ENCODE measurements at places on chromosomes 7 and 10.
A peak's percentile ranks its signal among the peaks of the same experiment; 100 is the strongest.

DNA sequence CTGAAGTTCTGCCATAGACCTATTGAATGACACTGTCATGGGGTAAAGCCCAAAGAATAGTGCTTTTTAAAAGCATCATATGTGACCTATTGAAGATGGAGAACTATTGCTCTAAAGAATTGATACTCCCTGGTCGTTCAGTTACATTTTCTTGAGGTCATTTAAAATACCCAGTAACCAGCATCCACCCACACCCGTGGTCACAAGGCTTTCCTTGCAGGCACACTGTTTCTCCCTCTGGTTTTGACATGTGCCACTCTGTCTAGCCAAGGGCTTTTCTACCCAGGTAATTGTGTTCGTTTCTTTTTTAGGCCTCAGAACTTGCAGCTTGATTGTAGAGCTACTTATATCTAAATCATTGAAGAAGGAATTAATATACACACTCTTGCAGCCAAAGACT lies 68.3 kb upstream of the LYZL2 start:
- no peak for DNase-seq

DNA sequence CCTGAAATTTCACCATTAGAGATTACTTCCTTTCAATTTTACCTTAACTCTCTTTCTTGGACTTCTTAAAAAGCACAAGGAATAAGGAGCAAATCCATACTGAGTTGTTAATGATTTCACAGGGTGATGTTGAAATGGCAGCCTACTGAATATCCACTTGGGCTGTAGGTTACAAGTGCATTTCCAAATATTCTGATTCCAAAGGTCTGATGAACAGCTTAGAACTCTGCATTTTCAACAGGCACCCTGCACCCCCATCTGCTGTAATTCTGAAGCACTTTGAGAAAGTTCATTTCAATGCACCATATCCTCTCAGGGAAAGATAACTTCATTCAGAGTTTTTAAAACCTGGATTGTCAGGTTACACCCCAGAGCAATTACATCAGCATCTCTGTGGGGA lies 368.4 kb downstream of the KCNMA1 start:
- DNase-seq: no peak

GRCh38 chr10:76666891-76667290 lies 970.7 kb downstream of the KCNMA1 start:
- DNase-seq: no peak

GRCh38 chr10:59358576-59358975 lies 3.8 kb downstream of the FAM13C start:
- DNase-seq: no peak

DNA sequence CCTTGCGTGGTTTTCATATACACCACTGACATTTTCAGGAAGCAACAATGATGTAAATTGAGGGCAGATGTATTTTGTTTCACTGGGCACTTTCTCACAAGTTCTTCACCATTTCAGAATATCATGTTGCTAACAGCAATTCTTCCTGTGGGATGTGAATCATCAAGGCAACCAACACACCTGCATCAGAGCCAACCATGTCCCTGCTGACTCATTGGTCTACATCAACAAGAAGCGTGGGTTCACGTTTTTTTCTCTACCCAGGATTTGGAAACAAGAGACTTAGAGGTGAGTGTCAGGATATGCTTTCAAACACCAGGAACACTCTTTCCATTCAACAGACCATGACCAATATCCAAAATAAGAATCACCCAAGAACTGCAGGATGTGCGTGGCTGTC lies 203.9 kb downstream of the TEX36 start:
- DNase-seq: no peak

- no peak for DNase-seq
These were observed 8.8 kb downstream of the BAG3 start for GRCh38 chr10:119659951-119660350.

DNA sequence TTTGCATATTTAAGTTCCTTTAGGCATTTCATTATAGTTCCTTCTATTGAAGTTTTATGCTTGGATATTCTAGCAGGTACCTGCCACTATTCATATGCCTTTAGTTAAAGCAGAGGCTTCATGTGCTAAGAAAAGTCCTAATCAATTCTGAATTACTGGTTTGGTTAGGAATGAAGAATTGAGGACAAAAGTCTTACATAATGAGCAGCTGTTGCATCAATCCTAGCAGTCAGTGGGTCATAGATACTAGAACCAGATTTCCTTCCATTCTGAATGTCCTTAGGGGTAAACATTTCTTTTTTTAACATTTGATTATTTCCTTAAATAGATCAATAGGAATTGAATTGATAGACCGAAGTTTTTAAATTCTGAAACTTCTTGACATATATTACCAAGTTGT lies 59.2 kb downstream of the CDK13 start:
- no peak for DNase-seq

GRCh38 chr7:80583901-80584300 lies 54.5 kb upstream of the CD36 start:
- DNase-seq: no peak

DNA sequence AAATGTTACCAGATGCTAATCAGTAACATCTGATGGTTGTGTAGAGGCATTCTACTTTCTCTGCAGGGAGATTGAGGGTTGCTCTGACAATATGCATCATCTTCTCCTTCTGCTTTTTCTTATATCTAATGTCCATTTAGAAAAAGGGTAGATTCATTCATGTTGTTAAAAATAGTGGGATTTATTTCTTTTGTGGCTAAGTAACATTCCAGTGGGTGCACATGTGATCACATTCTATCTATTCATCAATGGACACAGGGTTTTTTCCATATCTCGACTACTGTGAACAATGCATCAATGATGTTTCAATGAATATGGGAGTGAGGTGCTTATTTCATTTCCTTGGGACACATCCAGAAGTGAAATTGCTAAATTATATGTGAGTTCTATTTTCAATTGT lies 103.9 kb downstream of the CRPPA start:
- DNase-seq: no peak

GRCh38 chr7:84043661-84044191 lies 150.9 kb downstream of the SEMA3A start:
- DNase-seq: no peak

GRCh38 chr10:66941491-66941890 lies 15.7 kb downstream of the LRRTM3 start:
- no peak for DNase-seq

DNA sequence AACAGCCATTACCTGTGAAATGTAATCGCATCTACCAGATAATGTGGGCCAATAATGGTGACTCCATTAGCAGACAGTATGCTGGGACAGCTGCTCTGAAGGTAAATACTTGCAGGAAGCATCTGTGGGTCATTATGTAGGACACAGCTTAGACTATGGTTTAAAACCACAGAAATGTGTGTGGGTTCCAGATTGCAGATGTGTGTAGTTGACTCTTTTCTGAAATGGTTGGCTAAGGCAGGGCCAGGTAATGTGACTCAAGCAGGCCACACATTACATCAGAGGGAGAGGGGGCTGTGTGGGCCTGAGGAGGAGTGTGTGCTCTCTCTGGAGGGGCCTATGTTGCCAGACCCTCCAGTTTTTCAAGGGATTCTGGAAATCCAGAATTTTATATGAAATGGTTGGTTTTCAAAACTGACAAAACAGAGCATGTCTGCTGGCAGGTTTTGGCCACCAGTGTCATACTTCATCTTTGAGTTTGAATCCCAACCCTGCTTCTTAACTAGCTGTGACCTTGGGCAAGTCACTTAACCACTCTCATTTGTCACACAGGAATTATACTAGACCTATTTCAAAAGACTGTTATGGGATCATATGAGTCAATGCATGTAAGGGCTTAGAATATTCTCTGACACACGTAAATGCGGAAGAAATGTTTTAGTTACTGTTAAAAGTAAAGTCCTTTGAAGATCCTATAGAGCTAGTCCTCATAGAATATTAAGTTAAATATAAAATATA lies 64.5 kb downstream of the MCMBP start:
- DNase-seq: no peak

DNA sequence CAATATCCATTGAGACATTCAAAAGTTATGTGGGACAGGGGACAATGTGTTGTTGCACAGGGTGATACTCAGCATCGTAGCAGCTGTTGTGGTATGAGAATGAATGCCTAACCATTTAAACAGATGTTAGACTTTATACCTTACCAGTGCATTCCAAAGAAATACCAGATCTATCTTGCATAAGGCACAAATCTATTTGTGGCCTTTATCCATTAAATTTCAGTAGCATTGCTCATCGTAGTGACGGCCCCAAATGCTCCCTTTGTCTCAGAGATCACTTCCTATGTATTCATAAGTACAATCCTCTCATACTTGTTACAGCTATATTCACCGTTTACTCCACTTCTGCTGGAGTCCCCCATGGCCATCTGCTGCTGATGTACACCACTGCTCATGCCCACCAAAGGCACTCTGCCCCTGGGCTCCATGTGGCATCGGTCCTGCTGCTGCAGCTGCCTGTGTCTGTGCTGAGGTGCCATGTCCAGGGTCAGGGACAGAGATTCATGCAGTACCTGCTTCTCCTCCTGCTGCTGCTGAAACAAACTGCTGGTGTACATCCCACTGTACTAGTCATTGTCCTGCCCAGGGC lies 96.3 kb downstream of the CPED1 start:
- no peak for DNase-seq

DNA sequence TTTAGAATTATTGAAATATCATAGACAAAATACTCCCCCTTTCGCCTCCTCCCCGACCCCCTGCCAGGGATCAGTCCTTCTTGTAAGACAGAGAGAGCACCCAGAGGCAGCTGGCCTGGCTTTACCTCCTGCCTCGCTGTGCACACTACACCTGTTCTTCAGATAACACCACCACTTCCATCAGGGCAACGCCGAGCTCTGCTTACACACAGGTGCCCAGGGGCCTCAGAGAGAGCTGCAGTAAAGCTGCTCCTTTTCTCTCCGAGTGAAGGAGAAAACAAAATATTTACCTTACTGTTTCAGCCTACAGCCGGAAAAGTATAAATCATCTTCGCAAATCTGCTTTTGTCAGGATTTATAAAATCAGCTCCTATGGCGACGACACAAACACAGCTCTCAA lies 80.7 kb downstream of the HIPK2 start:
- DNase-seq: no peak

DNA sequence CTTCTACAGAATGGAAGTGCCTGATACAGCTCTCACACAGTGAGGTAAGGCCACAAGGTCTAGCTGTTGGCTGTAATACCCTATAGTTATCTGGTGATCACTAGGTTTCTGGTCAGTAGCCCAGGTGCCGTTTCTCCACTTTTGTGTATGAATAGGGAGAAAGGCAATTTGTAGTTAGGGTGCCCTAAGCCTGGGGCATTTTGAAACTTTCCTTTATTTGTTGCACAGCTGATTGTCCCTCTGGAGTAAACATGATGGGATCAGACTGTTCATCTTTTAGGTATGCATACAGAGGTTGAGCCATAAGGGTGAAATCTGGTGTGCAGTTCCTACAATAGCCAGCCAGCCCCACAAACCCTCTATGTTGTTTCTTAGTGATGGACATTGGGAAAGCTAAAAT lies 112.4 kb downstream of the ANKRD26 start:
- DNase-seq: no peak

- DNase-seq: no peak
These were observed 16.4 kb upstream of the SNX10 start for GRCh38 chr7:26275213-26275612.

DNA sequence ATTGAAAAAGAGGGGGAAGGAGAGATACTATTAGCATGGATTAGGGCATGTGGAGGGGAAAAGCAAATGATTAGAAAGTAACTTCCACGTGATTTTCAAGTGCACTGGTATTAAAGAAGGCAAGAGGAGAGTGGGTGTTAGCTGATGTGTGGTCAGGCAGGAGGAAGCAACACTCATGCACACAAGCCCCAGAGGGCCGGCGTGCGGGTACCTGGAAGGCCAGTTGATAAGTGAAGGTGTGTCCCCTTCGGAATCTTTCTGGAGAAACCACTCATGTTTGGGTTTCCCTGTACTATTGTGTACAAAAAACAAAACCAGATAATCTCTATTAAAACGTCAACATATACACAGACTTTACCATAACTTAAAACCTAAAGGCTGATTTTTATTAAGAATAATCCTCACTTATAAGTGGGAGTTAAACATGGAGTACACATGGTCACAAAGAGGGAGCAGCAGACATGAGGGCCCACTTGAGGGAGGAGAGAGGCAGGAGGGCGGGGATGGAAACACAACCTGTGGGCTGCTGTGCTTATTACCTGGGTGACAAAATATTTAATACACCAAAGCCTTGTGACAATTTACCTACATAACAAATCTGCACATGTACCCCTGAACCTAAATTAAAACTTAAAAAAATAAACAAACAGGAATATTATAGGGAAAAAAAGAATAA lies 98.9 kb downstream of the SVIL start:
- no peak for DNase-seq

- no peak for DNase-seq
These were observed 176.3 kb downstream of the DGKI start for GRCh38 chr7:137670222-137671064.

DNA sequence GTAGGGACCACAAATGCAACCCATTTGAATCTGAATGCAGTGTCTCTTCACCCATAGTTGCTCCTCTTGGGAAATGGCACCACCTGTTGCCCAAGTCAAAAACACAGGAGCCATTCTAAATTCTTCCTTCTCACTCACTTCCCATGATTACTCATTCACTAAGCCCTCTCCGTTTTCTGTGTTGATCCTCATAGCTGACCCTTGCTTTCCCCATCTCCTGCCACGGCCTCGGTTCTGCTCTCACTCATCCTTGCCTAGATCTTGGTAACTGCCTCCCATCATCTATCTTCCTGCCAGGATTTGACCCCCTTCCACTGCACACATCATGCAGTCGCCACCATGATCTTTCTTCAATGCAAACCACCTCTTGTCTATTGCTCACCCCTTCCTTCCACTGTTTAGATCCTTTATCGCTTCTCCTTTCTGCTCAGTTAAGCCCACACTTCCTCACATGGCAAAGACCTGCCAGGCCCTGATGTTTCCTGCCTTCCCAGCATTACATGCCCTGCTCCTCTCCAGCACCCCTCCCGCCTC lies 19.0 kb upstream of the CPN1 start:
- no peak for DNase-seq

DNA sequence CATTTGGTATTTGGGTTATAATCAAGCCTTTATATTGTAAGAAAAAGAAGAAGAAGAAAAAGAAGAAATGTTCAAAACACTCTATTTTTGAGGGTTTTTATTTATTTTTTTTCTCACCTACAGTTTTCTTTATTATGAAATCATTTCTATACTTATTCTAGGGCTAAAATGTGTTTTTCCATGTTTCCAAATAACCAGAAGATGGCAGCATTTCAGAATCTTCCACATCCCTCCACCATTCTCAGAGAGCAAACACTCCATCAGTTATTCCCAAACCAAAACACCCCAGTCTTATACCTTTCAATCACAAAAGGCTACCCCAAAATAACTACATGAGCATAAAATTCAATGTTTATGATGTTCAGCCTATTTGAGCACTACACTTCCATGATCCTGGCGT lies 38.7 kb upstream of the PPP1R17 start:
- peak; percentile 48 for DNase-seq

- peak; percentile 29 for DNase-seq
These were observed 99.4 kb downstream of the CCDC3 start for GRCh38 chr10:12902135-12902572.

DNA sequence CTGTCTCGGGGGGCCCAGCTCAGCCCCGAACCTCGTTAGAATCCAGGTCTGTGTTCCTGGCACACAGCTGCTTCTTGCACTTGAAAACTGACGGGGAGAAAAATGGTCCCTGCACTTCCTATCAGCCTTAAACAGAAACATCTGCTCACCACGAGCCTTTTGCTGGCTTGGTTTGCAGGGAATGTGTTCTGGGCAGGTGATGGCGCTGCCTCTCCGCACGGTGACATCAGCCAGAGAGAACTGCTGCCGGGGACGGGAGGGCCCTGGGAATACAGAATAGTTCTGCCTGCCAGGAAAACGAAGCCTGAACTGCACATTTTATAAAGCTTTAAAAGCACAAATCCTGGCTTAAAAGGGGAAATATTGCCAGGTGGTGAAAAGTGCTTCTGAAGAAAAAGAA lies 622.5 kb downstream of the TYW1 start:
- peak; percentile 87 for DNase-seq

GRCh38 chr7:100191775-100192174 lies 14.1 kb downstream of the STAG3 start:
- DNase-seq: no peak

All from NCI-H1105 treated with DMSO at 0.1 percent for 48 hours (cell line).